ENCODE measurements at places on chromosomes 1 and 21.

GRCh38 chr1:210792250-210793102, 341.5 kb downstream of the KCNH1 start:
- no peak for DNase-seq

GRCh38 chr1:203206129-203206687, 19.7 kb upstream of the CHI3L1 start:
- DNase-seq = no peak

- DNase-seq = no peak
These were observed 7.8 kb downstream of the TBX19 start for GRCh38 chr1:168288311-168289052.

- DNase-seq = no peak
These were observed 7.7 kb downstream of the GAS5 start for GRCh38 chr1:173860065-173860464.

- no peak for DNase-seq
These were observed 204.9 kb upstream of the CACYBP start for GRCh38 chr1:174794861-174795260.

GRCh38 chr1:9426291-9426711, 113.0 kb upstream of the SLC25A33 start:
- DNase-seq = peak; percentile 43

- no peak for DNase-seq
These were observed 46.8 kb upstream of the RUNX1 start for GRCh38 chr21:35095859-35096291.
